ENCODE measurements at places on chromosomes 11 and 22.

DNA sequence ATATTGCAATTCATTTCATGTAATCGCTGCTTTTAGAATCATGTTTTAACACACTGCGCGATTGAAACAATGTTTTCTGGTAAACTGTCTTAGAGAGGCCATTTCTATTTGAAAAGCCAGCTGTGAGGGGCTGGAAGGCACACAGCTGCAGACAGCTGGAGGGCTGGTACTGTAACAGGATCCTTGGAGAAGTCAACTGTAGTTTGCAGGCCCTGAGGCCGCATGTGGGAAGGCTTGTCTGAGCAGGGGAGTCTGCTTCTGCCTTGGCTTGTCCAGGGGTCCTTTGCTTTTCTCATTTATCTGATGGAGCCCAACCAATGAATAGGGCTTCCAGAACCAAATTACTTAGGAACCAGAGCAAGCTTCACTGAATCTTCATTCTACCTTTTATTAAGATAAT lies 313.5 kb downstream of the BLID start:
- DNase-seq, result no peak

- DNase-seq, result no peak
Measured at GRCh38 chr11:72081821-72082453, 1.3 kb downstream of the LRRC51 start.

DNA sequence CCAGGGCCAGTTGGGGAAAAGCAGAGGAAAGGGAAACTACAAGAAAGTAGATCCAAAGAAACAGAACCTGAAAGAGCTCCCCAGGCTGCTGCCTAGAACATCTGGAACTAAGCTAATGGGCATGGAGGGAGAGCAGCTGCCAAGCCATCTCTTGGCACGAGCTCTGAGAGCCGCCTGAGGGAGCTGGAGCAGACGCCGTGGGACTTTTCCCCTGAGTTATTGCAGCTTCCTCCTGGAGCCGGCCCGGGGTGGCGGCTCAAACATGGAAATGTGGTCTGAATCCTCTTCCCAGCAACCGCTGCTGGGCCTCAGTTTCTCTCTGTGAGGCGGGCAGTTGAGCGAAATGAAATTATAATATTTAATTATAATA lies 41.8 kb downstream of the LIF start:
- no peak for DNase-seq

DNA sequence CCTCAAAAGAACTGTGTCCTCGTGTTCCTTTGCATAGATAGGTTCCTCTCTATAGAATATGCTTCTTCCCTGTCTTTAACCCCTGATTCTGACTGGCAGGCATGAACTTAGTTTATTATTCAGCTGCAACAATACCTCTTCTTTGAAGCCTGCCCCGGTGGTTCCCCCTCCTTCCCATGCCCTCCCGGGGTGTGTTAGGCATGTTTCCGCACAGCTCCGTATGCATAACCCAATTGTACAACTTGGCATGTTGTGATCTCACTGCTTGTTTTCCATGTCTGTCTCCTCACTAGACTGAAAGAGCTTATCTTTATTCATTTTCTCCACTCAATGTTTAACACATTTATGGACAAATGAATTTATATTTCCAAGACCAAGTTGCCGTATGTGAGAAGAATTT lies 72.6 kb downstream of the DEPDC5 start:
- no peak for DNase-seq

DNA sequence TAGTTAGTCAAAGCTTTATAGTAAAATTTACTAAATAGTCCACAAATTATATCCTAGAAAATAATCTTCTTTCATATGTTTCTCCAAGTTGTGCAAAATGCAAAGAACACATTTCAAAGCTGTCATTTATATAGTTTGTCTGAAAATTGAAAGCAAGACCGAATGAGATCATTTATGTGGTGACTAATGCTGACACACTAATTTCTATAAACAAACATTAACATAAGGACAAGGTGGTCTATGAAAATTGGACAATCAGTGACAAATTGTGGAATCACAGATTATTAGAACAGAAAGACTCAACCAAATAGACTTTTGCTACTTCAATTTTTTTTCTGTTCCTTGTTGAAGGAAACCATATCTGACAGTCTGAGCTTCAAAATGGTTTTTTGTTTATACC lies 1056.1 kb downstream of the LRRC4C start:
- DNase-seq, result no peak

- DNase-seq, result no peak
Measured at GRCh38 chr11:1303973-1304372, 5.5 kb downstream of the TOLLIP start.

GRCh38 chr11:100684101-100685065 lies 2.7 kb upstream of the ARHGAP42 start:
- no peak for DNase-seq

DNA sequence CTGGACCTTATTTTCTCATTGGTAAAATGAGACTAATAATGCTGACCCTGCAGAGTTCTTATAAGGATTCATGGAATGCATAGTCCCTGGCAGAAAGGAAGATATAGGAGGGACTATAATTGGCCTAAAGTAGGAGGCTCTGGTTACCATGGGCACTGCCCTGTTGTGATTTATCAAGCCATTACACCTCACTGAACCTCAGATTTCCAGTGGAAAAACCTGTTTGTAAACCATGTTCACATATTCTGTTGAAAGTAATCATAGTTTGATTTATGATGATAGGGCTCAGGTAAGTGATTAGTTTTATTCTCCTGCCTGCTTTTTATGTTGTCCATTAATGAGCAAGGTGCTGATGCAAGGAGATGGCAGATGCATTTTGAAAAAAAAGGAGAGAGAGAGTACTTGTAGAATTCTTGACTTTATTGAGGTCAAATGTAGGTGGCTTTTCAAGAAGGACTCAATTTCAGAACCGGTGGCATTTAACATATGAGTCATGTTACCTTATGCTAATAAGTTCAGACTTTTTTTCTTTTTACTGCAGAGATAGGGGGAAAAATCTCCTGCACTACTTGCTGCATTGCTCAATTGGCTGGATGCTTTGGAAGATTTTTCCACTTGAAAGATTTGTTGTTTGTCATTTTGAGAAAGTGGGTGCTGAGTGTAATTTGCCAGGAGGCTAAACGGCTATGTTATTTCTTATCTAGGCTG lies 14.6 kb downstream of the NF2 start:
- DNase-seq, result no peak

GRCh38 chr11:84247926-84248325 lies 961.8 kb upstream of the CCDC90B start:
- DNase-seq, result no peak

GRCh38 chr11:31529701-31530100 lies 20.1 kb downstream of the ELP4 start:
- DNase-seq, result no peak

- DNase-seq, result peak; percentile 13
Measured at GRCh38 chr11:116930177-116930576, 92.8 kb upstream of the APOA1 start.

DNA sequence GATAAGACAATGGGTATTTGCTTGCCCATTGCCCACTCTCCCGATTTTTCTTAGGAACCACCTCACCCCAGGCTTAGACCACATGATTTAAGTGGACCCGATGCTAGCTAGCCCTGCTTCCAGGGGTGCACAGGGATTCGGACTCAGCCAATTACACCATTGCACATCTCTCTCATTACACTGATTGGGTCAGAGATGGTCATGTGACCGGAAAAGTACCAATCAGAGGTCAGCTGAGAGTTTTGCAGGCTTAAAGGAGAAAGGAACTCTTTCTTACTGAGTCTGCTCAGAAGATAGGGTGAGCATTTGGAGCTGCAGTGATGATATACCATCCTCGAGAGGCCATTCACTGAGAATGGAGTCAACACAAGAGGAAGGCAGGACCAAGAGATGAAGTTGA lies 12.2 kb upstream of the ANKK1 start:
- DNase-seq, result no peak

DNA sequence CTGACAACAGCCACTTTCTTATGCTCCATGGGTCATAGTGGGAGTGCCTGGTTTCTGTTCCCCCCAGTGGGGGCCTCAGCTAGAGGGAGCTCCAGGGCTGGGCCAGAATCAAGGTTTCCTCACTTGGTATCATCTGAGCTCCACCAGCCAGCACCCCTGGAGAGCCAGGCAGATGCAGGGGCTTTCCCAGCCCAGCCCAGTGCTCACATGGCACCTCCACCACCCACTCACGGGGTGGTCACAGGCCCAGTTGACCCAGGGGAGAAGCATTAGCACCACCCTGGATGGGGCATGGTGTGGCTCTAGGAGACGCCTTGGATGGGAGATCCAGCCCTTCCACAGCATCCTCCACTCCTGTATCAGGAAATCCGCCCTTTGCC lies 24.1 kb upstream of the WNT7B start:
- no peak for DNase-seq

DNA sequence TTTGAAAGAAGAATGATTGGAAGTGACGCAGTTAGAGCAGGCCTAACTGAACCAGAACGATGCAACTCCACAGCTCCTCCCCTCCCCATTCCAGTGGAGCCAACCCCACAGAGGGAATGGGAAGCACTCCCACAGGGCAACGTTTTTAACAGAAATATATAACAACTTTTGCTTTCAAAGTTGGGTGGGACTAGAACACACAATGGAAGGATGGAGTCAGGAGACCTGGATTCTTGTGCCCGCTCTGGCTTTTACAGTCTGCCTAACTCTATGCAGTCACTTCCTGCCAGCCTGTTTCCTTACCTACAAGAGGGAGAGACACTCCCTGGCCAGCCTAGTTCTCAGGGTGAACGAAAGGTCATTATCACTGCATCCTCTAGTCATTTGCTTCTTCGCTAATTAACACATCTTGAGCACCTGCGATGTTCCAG lies 75.5 kb downstream of the PACSIN2 start:
- no peak for DNase-seq

GRCh38 chr11:44813401-44813800 lies 86.6 kb downstream of the TSPAN18 start:
- DNase-seq, result no peak

GRCh38 chr22:42878561-42879305 lies 21.7 kb upstream of the ARFGAP3 start:
- no peak for DNase-seq

- DNase-seq, result no peak
Measured at GRCh38 chr11:35622070-35622469, 3.8 kb downstream of the FJX1 start.

GRCh38 chr22:48746789-48747425 lies 1080.8 kb downstream of the BRD1 start:
- DNase-seq, result no peak

DNA sequence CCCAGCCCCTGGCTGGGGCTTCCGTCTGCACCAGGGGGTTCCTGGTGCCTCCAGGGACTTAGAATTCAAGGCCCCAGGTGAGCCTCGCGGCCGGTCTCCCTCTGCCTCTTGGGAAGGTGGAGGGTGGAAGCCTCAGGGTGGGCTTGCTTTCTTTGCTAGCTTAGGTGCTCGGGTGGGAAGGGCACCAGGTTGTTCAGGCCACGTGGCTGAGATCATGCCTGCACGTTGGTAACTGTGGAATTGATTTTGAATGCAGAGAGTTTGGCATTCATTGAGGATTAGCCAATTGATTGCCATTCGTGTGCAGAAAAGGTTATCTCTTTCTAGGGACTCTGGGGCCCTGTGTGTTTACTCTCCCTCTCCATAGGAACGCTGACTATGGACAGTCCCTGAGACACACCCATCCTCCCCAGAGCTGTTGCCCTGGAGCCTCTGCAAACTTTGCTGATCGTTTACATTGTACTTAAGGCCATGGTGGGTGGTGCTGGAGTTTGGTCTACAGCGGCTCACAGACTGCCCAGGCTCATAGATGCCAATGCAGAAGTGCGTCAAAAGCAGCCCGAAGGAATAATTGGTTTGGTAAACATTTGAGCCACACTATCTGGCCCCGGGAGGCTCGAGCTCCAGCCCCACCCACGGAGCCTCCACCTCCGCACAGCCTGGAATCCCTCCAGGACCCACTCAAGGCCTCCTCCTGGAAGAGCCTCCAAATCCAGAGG lies 1457.7 kb downstream of the BRD1 start:
- DNase-seq, result no peak

DNA sequence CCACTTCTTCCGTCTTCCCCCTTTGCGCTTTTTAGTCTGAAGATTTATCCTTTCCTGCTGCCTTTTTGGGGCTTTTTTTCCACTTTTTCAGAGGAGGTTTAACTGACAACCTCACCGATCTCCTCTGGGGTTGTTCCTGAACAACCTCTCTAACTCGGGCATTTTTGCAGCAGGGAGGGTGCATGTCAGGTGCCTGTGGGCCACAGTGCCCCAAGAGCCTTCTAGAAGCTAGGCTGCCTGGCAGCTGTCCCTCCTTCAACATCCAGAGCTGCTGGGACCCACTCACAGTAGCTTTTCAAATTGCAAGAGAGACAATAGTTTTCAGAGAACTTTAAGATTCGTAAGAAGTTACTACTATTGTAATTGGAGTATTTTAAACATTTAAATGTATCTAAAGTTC lies 1112.4 kb upstream of the CNTN5 start:
- DNase-seq, result no peak

DNA sequence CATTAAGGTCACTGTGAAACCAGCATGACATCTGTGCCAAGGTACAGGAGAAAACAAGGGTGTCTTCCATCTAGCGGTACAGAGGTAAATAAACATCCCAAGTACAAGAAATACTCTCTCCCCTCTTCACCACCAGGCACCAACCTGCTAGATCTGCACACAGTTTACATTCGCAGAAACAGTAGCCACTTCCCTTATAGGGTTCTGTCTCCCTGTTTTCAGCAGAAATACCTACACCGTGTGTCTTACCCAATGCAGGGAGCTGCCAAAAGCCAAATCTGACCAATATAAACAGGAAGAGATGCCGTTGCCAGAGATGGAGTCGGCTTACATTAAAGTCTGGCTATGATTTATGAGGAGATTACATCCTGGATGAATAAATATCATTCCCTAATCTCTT lies 1.2 kb downstream of the SCN4B start:
- DNase-seq, result no peak

DNA sequence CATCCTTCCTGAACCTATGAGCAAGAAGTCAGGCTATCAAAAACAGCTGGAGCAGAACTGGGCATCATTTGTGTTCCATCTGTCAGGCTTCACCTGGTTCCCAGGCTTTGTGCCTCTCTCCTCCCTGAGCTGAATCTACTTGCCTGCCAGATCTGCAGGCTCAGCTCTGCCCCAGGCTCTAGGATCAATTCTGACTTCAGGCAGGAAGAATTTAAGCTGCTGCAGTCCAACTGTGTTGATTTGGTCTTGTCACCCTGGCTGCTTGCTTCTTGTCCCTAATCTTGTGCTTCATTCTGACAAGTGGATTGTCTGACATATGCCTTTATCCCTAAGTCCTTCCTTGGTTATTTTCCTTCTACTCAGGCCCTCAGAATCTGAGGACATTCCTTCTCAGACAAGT lies 31.6 kb upstream of the CADM1 start:
- no peak for DNase-seq

GRCh38 chr22:36104988-36105387 lies 55.6 kb downstream of the APOL3 start:
- DNase-seq, result no peak

GRCh38 chr11:12827929-12828812 lies 153.9 kb downstream of the TEAD1 start:
- no peak for DNase-seq
